ENCODE measurements at places on chromosomes 6 and 20. TPM values are rescaled to one million over a fixed set of nuclear protein-coding genes. Genes with fewer than 3 reads are reported as not detected.

The SOX4 gene
- 10.4 TPM for total RNA-seq

The CD83 gene
- 2.2 TPM for total RNA-seq

The RUNX2 gene
- total RNA-seq, result 1.2 TPM

The ID4 gene
- total RNA-seq, result 0.88 TPM

The LIN28B gene
- 1.6 TPM for total RNA-seq

The FAM217A gene
- not detected for total RNA-seq

The MUCL3 gene
- total RNA-seq, result 0.08 TPM

The TRIM31 gene
- total RNA-seq, result 1.1 TPM

The KIF6 gene
- 0.11 TPM for total RNA-seq

The TCF15 gene
- total RNA-seq, result not detected

The SUPT3H gene
- total RNA-seq, result 5.6 TPM

The MRAP2 gene
- total RNA-seq, result 1.1 TPM

The ANKEF1 gene
- 6.8 TPM for total RNA-seq

The TINAG gene
- total RNA-seq, result not detected

The MCHR2 gene
- total RNA-seq, result not detected

The MLIP gene
- total RNA-seq, result not detected

The OR12D3 gene
- total RNA-seq, result not detected

The HLA-DQB1 gene
- total RNA-seq, result not detected

The BPIFB2 gene
- not detected for total RNA-seq

The SYS1 gene
- 26.8 TPM for total RNA-seq

The SLC22A2 gene
- total RNA-seq, result not detected

The BTBD3 gene
- 12.2 TPM for total RNA-seq

The BPIFB1 gene
- total RNA-seq, result not detected

The CAGE1 gene
- total RNA-seq, result not detected

The NRSN2 gene
- 44.0 TPM for total RNA-seq

The IYD gene
- total RNA-seq, result not detected

The XKR7 gene
- total RNA-seq, result 0.02 TPM

The CCDC170 gene
- 0.11 TPM for total RNA-seq

The SNTA1 gene
- total RNA-seq, result 13.2 TPM

The VGLL2 gene
- total RNA-seq, result not detected

The DDAH2 gene
- 31.7 TPM for total RNA-seq

The EMILIN3 gene
- 0.47 TPM for total RNA-seq

The MOG gene
- not detected for total RNA-seq

The SPATA2 gene
- total RNA-seq, result 8.8 TPM

The TFAP2D gene
- total RNA-seq, result not detected

The CST4 gene
- not detected for total RNA-seq

The SLX4IP gene
- 2.8 TPM for total RNA-seq

The MAS1 gene
- not detected for total RNA-seq

The HLA-G gene
- not detected for total RNA-seq

The FAM209B gene
- total RNA-seq, result 1.00 TPM

The CNKSR3 gene
- 4.7 TPM for total RNA-seq
